Aorta (tissue), 5 donors: ENCODE measurements at places on chromosomes 7 and 10. TPM values are rescaled to one million over a fixed set of nuclear protein-coding genes. Genes with fewer than 3 reads are reported as not detected.

GRCh38 chr10:94213980-94214379 lies 148.8 kb downstream of the NOC3L start:
- DNase-seq, result no peak

The EN2 gene
- polyA plus RNA-seq, result not detected

GRCh38 chr7:128932862-128933179 lies 4.9 kb upstream of the IRF5 start:
- no peak for DNase-seq

- no peak for DNase-seq
These were observed 121.4 kb downstream of the CDK14 start for GRCh38 chr7:90717296-90718060.

The SPDYE18 gene
- not detected for polyA plus RNA-seq

DNA sequence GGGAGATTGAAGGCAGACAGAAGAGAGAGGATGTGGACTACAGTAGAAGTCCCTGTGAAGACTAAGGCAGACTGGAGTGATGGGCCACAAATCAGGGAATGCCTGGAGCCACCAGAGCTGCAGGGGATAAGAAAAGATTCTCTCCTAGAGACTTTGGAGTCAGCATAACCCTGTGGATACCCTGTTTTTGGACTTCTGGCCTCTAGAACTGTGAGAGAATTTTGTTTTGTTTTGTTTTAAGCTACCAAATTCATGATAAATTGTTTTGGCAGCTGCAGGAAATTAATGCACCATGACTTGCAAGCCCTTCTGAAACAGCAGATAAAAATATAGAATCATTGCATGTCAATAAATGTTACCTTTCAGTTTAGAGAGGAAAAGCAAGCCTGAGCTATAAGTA lies 41.3 kb downstream of the INHBA start:
- DNase-seq, result no peak

DNA sequence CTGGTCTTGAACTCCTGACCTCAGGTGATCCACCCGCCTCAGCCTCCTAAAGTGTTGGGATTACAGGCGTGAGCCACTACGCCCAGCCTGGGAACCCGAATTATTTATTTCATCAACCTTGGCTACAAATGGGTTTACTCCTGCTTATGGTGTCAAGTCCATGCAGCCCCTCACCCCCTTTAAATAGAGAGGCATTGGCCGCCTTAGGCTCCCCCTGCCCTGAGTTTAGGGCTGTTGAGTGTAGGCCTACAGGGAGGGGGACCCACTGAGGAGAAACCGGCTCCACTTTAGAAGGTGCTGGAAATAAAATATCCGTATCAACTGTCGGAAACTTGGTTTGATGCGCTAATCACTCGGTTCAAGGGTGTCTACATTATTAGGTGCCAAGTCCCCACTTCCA lies 8.7 kb upstream of the SP8 start:
- DNase-seq, result no peak

- DNase-seq, result no peak
These were observed 46.6 kb downstream of the HERPUD2 start for GRCh38 chr7:35648367-35648766.

- DNase-seq, result no peak
These were observed 40.7 kb downstream of the SGMS1 start for GRCh38 chr10:50582766-50583762.
